ENCODE measurements at places on chromosomes 1 and 21.

GRCh38 chr1:56289260-56289659 lies 290.1 kb downstream of the PLPP3 start:
- H3K27me3 ChIP-seq = no peaks in the 10 kb centered on the region
- H3K27ac ChIP-seq = no peak overlapping the region
- 0 out of 2 replicates have a peak, but pooled peaks cover 5% of the 10 kb centered on the region for H3K4me1 ChIP-seq
- no peak overlapping the region for H3K4me3 ChIP-seq

DNA sequence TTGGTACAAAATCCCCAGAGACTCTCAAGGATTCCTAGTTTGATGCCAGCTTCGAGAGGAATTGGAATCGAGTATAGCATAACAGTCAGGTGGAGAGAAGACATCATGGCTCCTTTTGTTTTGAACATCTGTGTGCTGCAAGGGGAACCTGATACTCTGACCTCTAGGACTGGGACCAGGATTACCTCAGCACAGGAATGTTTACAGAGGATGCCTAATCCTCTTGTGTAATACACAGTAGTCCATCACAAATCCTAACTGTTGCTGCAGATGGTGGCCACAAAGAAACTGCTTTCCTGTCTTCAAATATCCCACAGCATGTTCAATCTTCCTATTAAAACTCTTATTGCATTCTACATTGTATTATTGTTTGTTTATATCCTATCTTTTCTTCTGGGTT lies 111.8 kb upstream of the PRMT6 start:
- H3K4me3 ChIP-seq = no peak overlapping the region
- H3K36me3 ChIP-seq = no peaks in the 10 kb centered on the region
- DNase-seq = no peak
- H3K27me3 ChIP-seq = no peaks in the 10 kb centered on the region
- no peak overlapping the region for H3K27ac ChIP-seq
- H3K4me1 ChIP-seq = no peaks in the 10 kb centered on the region

DNA sequence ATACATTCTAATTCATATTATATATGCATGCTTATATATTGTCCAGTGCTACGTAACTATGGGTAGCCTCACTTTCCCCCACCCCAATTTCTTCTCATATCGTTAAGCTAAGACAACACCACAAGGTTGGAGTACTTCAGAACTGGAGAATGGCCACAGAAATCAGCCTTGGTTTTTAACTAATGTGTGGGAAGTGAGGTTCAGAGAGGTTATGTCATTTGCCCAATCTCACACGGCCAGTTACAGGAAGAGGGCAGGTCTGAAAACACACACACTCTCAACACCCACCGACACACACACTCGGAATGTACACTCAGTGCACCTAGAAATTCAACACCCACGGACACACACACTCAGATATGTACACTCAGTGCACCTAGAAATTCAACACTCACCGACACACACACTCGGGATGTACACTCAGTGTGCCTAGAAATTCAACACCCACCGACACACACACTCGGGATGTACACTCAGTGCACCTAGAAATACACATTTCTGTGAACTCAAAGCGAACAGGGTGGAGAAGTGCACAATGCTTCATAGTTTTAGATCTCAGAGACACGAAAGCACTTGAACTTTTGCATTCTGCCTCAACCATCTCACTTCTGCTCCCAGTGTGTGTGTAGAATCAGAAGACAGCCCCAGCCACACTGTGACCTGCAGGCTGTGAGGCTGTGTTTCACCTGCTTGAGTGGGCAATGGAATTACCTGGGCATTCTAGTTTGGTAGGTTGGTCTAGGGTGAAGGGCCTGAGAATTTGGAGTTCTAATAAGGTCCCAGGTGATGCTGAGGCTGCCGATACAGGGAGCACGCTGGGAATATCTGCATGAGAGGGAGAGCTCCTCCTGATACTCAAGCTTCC lies 170.4 kb downstream of the CLIC6 start:
- H3K27me3 ChIP-seq = no peaks in the 10 kb centered on the region
- peaks cover 8% of the 10 kb centered on the region for H3K4me1 ChIP-seq
- no peak for DNase-seq
- no peak overlapping the region for H3K27ac ChIP-seq
- no peak overlapping the region for H3K4me3 ChIP-seq

DNA sequence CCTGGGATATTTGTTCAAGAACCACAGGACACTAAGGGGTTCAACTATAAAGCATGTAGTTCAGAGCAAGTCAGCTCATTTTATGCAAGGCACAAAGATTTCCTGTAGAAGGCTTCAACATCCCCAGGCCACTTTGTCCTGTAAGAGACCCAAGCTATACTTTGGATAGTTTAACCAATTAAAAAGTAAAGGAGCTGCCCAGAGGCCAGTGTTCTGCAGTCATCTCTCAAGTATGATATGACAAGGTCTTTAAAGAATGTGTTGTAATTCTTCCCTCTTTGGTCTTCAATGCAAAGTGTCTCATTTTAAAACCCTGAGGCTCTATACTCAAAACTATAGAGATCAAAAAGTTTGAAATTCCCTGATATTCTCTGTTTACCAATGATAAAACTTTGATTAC lies 34.1 kb downstream of the KRTAP20-3 start:
- no peaks in the 10 kb centered on the region for H3K36me3 ChIP-seq
- no peak overlapping the region for H3K27ac ChIP-seq
- no peak for DNase-seq

- H3K27ac ChIP-seq = no peak overlapping the region
- no peaks in the 10 kb centered on the region for H3K27me3 ChIP-seq
- H3K36me3 ChIP-seq = no peaks in the 10 kb centered on the region
- H3K4me1 ChIP-seq = peaks cover 4% of the 10 kb centered on the region
Measured at GRCh38 chr1:100703716-100704115, 15.8 kb upstream of the VCAM1 start.

DNA sequence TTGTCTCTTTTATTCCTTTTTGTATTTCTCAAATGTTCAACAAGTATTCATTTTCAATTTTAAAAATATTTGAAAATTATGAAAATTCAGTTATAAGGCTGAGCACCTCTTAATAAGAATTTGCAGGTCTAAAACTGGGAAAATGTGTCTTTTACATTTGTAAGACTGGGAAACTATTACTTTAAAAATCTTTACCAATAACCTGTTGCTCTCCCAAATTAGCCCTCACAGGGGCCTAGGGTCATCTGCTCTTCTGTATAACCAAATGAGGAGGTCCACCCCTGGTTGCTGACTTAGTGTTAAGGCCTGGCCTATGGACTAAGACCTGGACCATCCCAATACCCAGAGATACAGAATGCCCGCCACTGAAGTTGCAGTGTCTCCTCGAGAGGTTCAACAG lies 280.5 kb downstream of the PLPP3 start:
- H3K36me3 ChIP-seq = no peaks in the 10 kb centered on the region
- no peaks in the 10 kb centered on the region for H3K27me3 ChIP-seq
- no peak overlapping the region for H3K27ac ChIP-seq
- H3K4me1 ChIP-seq = peaks cover 6% of the 10 kb centered on the region

GRCh38 chr1:21775985-21776562 lies 6.9 kb downstream of the USP48 start:
- no peak overlapping the region for H3K27ac ChIP-seq
- H3K27me3 ChIP-seq = no peaks in the 10 kb centered on the region
- no peak overlapping the region for H3K4me3 ChIP-seq

DNA sequence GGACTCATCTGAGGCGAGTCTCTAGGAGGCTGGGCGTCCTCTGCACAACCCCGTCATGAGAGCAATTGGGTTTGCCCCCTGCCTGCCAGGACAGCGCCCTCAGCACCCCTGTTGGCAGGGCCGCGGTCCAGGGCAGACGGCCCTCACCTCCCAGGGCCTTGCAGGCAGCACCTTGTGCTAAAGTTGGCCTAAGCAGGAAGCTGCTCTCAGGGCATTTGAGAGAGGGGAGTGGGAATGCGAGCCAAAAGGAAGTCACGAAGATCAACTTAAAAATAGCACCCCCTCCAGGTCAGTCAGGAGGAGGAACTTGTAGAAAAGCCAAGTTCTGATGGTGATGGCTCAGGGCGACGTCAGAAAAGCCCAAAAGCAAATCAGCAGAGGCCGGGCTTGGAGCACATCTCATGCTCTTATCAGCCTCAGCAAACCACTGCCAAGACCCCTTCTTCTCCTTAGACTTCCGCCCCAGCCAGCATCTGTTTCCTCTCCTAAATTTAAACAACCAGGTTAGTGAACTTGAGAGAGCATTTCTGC lies 12.6 kb upstream of the ADORA3 start:
- no peaks in the 10 kb centered on the region for H3K36me3 ChIP-seq
- no peaks in the 10 kb centered on the region for H3K27me3 ChIP-seq
- no peak overlapping the region for H3K4me3 ChIP-seq
- no peak overlapping the region for H3K27ac ChIP-seq

DNA sequence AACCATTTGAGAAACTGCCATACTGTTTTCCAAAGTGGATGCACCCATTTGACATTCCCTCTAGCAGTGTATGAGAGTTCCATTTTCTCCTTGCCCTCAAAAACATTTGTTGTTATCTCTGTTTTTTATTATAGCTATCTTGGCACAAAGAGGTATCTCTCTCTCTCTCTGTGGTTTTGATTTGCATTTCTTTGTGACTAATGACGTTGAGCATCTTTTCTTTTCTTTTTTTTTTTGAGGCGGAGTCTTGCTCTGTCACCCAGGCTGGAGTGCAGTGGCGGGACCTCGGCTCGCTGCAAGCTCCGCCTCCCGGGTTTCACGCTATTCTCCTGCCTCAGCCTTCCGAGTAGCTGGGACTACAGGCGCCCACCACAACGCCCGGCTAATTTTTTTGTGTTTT lies 17.4 kb upstream of the ZMYM6 start:
- H3K36me3 ChIP-seq = no peaks in the 10 kb centered on the region
- H3K27me3 ChIP-seq = no peaks in the 10 kb centered on the region
- no peak overlapping the region for H3K27ac ChIP-seq
- DNase-seq = peak; percentile 41
- no peak overlapping the region for H3K4me3 ChIP-seq
- H3K4me1 ChIP-seq = no peaks in the 10 kb centered on the region

- no peak overlapping the region for H3K4me3 ChIP-seq
- no peak for DNase-seq
- no peak overlapping the region for H3K27ac ChIP-seq
- no peaks in the 10 kb centered on the region for H3K27me3 ChIP-seq
- H3K4me1 ChIP-seq = no peaks in the 10 kb centered on the region
Measured at GRCh38 chr1:18058981-18059605, 48.5 kb upstream of the IGSF21 start.

- H3K4me3 ChIP-seq = no peak overlapping the region
- DNase-seq = no peak
- H3K27ac ChIP-seq = no peak overlapping the region
- H3K27me3 ChIP-seq = no peaks in the 10 kb centered on the region
- peaks cover 8% of the 10 kb centered on the region for H3K36me3 ChIP-seq
Measured at GRCh38 chr1:24489674-24490073, 13.0 kb upstream of the RCAN3 start.

DNA sequence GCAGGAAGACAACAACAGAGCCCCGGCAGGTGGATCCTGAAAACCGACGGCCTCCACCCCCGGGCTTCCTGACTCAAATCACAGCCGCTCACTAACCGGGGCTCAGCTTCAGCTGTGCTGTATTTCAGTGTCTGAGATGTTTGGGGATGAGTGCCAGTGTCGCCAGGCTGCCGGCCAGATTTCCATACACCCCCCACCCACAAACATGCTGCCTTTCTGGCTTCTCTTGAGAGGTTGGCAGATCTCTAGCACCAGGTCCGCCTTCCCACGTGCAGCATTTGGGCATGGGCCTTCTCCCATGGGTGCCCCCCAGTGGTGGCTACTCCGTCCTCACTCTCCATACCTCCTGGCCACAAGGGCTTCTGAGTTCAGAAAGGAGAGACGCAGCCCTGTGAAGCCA lies 34.8 kb downstream of the KCNAB2 start:
- no peak overlapping the region for H3K27ac ChIP-seq
- H3K36me3 ChIP-seq = no peaks in the 10 kb centered on the region
- H3K4me3 ChIP-seq = no peak overlapping the region
- no peaks in the 10 kb centered on the region for H3K4me1 ChIP-seq
- DNase-seq = no peak
- no peaks in the 10 kb centered on the region for H3K27me3 ChIP-seq

GRCh38 chr21:35711661-35712060 lies 348.7 kb downstream of the SETD4 start:
- H3K4me1 ChIP-seq = no peaks in the 10 kb centered on the region
- no peak overlapping the region for H3K4me3 ChIP-seq
- no peaks in the 10 kb centered on the region for H3K36me3 ChIP-seq

- H3K4me1 ChIP-seq = no peaks in the 10 kb centered on the region
- H3K36me3 ChIP-seq = peaks cover 4% of the 10 kb centered on the region
- DNase-seq = no peak
Measured at GRCh38 chr1:205826016-205826806, 13.2 kb upstream of the SLC41A1 start.

GRCh38 chr1:208951026-208951525 lies 632.4 kb upstream of the CAMK1G start:
- no peaks in the 10 kb centered on the region for H3K4me1 ChIP-seq
- H3K36me3 ChIP-seq = no peaks in the 10 kb centered on the region
- no peak overlapping the region for H3K27ac ChIP-seq

- H3K4me3 ChIP-seq = no peak overlapping the region
- H3K27me3 ChIP-seq = no peaks in the 10 kb centered on the region
- H3K4me1 ChIP-seq = no peaks in the 10 kb centered on the region
- no peak overlapping the region for H3K27ac ChIP-seq
- H3K36me3 ChIP-seq = no peaks in the 10 kb centered on the region
Measured at GRCh38 chr1:58932859-58933598, 149.2 kb upstream of the JUN start.

- no peaks in the 10 kb centered on the region for H3K4me1 ChIP-seq
- H3K36me3 ChIP-seq = no peaks in the 10 kb centered on the region
- no peak overlapping the region for H3K27ac ChIP-seq
- H3K4me3 ChIP-seq = no peak overlapping the region
Measured at GRCh38 chr1:8345621-8346415, 27.9 kb downstream of the SLC45A1 start.

- H3K27ac ChIP-seq = no peak overlapping the region
- H3K36me3 ChIP-seq = peaks cover 53% of the 10 kb centered on the region
- H3K4me1 ChIP-seq = no peaks in the 10 kb centered on the region
- H3K4me3 ChIP-seq = no peak overlapping the region
- DNase-seq = no peak
- H3K27me3 ChIP-seq = no peaks in the 10 kb centered on the region
Measured at GRCh38 chr1:10160907-10161490, 49.4 kb upstream of the KIF1B start.

DNA sequence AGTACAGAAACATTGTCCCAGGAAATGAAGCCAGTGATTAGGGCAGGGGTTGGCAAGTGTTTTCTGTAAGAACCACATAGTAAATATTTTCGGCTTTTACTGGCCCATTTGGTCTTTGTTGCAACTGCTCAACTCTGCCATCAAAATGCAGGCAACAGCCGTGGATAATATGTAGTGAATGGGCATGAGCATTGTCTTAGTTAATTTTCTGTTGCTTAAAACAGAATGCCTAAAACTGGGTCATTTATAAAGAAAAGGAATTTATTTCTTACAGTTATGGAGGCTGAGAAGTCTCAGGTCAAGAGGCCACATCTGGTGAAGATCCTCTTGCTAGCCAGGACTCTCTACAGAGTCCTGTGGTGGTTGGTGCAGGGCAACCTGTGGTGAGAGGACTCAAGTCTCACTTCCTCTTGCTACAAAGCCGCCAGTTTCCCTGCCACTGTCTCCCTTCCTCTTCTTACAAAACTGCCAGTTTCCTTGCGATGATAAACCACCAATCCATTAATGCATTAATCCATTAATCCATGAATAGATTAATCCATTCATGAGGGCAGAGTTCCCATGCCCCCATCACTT lies 166.4 kb downstream of the PSMG1 start:
- H3K27ac ChIP-seq = no peak overlapping the region
- H3K4me3 ChIP-seq = no peak overlapping the region
- H3K4me1 ChIP-seq = no peaks in the 10 kb centered on the region
- no peaks in the 10 kb centered on the region for H3K36me3 ChIP-seq
- no peaks in the 10 kb centered on the region for H3K27me3 ChIP-seq

GRCh38 chr1:53025769-53026112 lies 36.3 kb upstream of the PODN start:
- H3K4me1 ChIP-seq = no peaks in the 10 kb centered on the region
- no peaks in the 10 kb centered on the region for H3K27me3 ChIP-seq
- no peak overlapping the region for H3K4me3 ChIP-seq
- H3K36me3 ChIP-seq = no peaks in the 10 kb centered on the region
- H3K27ac ChIP-seq = no peak overlapping the region
